ENCODE measurements at places on chromosomes 5 and 9. TPM values are rescaled to one million over a fixed set of nuclear protein-coding genes. Genes with fewer than 3 reads are reported as not detected.

DNA sequence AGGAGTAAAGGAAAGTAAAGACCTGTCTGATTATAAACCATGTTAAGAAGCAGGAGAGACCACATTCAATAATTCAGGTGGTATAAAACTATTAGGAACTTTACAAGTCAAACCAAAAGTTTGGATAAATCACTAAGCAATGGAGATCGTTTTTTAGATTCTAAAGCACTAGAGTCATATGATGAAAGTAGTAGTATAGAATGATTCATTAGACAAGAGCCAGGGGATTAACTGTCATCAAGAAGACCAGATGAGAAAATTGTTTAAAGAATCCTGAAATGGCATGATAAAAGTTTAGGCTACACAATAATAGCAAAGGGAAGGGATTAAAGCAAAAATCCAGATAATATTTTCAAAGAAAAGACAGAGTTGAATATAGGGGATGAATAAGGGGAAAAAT, 12.9 kb upstream of the CARNMT1 start:
- DNase-seq = no peak

DNA sequence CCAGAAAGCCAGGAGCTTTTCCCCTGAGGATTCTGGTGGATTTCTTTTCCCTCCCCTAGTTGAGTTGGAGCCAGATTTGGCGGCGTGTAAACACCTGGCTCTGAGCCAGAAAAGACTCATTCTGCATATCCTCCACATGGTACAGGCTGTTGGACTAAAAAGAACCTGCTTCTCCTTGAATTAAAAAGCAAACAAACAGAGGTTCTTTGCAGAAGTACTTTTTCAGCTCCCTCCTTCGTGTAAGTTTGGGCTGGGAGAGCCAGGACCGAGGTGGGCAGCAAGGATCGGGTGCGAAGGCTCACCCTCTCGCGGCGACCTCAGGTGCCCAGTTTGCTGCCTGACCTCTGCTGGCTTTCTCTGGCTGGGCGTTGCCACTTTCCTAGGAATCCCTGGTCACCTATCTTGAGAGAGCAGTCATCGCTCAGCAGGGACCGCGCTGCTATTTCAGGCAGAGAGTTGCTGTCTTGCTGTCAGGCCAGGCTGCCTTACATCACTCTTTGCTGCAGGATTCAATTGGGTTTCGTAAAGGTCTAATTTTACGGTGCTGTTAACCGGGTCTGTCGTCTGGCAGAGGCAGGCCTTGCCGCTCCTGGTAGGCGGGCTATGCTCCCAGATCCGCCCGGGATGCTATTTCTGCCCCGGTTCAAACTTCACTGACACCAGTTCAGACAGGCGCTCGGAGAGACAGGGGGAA, 3.2 kb downstream of the PAPPA start:
- no peak for DNase-seq

LRRC19 gene
- 16.9 TPM for polyA plus RNA-seq

ZNF354C gene
- polyA plus RNA-seq = 18.2 TPM

DNA sequence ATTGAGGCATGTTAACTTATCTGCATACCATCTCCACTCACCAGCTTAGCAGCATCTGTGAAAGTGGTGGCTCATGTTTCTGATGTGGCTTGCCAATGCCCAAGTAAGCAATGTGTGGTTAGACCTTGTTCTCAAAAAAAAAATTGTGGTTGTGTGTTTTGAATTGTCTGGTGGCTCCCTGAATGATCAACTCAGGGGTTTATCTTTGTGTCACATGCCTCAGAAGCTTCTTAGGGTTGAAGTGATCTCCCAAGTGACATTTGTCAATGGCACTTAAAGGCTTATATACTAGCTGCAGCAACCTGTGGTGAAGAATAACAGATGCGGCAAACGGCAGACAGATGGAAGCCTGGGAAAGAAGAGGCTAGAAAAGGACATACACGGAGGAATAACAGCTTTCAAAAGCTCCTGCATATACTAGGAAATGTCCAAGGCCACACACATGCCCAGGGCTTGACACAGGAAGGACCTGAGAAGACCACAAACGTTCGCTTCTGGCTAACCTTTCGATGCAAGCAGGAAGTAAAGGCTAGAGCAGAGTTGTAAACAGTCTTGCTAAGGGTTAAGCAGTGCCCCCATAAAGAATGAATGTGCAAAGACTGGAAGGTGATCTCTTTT, 42.2 kb upstream of the FSD1L start:
- DNase-seq = no peak

GRCh38 chr9:68869022-68869421, 144.9 kb downstream of the PRKACG start:
- no peak for DNase-seq

DNA sequence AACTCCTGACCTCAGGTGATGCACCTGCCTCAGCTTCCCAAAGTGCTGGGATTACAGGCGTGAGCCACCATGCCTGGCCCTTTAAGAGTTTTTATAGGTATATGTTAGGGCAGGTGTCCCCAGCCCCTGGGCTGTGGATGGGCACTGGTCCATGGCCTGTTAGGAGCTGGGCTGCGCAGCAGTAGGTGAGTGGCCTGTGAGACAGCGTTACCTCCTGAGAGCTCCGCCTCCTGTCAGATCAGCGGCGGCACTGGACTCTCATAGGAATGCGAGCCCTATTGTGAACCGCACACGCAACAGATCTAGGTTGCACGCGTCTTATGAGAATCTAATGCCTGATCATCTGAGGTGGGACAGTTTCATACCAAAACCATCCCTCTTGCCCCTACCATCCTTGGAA, 173.4 kb downstream of the GOLPH3 start:
- no peak for DNase-seq

GRCh38 chr5:34447424-34447823, 208.7 kb upstream of the RAI14 start:
- no peak for DNase-seq

DNA sequence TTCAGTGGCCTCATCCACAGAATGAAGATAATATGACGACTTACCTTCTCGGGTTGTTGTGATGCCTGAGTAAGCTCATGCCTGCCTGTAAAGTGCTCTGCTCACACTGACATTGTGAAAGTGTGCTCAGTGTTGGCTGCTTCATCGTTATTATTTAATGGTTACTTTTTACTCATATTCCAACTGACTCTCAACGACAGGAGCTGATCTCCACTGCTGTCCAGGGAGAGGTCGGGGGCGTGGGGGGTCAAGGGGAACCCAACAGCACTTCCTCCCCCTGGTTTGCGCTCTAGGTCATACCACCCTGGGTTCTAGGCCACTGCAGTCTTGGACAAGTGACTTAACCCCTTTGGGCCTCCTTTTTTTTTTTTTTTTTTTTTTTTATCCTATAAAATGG, 52.9 kb upstream of the ANGPTL2 start:
- DNase-seq = no peak

- DNase-seq = no peak
Observed at GRCh38 chr5:170012622-170013021, 32.3 kb upstream of the INSYN2B start.

GRCh38 chr5:82349652-82350051, 71.5 kb upstream of the RPS23 start:
- no peak for DNase-seq

GRCh38 chr5:39283231-39283818, 64.0 kb upstream of the FYB1 start:
- DNase-seq = peak; percentile 66

DNA sequence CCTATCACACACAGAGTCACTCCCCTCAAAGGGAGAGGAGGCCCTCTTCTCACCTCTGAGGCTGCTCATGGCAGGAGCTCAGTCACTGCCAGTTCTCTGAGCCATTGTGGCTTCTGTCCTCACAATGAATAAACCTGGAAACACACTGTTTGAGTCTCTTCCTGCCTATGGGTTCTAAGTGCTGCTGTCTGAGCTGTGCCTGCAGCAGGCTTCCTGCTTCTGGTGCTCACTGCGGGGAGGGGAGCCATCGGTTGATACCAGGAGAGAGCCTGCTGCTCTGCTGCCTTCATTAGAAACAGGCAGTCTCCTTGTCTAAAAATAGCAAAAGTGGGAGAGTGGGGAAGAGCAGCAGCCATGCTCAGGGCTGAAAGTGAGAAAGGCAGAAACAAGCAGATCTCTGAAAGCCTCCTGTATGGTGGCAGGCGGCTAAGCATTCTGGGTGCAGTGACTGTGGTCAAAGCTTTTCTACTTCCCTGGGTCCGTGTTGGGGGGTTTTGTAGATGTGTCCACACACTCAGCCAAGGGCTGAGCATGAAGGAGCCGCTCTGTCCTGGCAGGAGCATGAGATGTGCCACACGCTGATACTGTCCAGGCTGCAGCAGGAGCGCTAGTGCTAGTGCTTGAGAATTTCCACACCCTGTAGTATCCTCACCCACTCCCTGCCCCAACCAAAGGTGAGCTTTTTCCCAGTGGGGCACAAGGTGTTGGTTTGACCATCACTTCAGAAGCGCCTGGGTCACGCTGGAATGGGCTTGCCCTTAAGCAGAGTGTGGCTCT, 34.2 kb downstream of the PRKACG start:
- DNase-seq = no peak

- DNase-seq = no peak
Observed at GRCh38 chr9:6630502-6631206, 14.9 kb downstream of the GLDC start.

GRCh38 chr5:151662805-151663204, 23.9 kb downstream of the SPARC start:
- no peak for DNase-seq

GRCh38 chr9:89171231-89171630, 7.4 kb downstream of the SHC3 start:
- DNase-seq = no peak

- no peak for DNase-seq
Observed at GRCh38 chr5:128315671-128316070, 222.4 kb downstream of the FBN2 start.

GRCh38 chr5:171493646-171494393, 74.4 kb downstream of the FGF18 start:
- DNase-seq = no peak

DNA sequence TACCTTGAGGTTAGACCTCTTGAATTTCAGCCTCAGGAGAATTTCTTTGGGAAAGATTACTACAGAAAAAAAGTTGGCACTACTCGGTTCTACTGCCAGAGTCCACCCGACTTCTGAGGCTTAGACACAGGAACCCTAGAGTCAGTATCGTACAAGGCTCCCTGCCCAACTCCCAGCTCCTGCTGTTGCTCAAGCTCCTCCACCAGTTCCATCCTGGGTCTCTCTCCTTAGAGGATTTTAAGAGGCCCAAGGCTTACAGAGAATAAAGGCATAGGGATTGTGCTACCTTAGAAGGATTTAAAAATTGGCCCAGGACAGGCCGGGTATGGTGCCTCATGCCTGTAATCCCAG, 29.0 kb upstream of the SSBP2 start:
- DNase-seq = no peak

DNA sequence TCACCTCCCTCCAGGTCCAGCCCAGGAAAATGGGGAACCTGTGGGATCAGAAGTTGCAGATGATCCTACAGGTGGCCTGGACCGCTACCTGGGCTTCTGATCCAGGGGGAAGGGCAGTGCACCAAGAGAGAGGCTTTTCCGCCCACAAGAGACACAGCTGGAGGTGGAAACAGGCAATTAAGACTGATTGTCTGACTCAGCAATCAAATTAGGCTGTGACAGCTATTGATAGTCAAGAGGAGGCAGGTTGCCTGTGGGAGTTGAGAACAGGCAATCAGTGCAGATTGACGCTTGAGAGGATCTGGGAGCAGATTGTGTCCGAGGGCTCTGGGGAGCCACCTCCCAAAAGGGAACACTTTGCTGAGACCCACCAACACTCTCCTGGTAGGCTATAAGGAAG, 71.1 kb upstream of the SLC44A1 start:
- DNase-seq = no peak

- DNase-seq = no peak
Observed at GRCh38 chr9:14352503-14352902, 38.6 kb upstream of the NFIB start.

GRCh38 chr9:91655215-91655614, 231.6 kb upstream of the NFIL3 start:
- no peak for DNase-seq

DNA sequence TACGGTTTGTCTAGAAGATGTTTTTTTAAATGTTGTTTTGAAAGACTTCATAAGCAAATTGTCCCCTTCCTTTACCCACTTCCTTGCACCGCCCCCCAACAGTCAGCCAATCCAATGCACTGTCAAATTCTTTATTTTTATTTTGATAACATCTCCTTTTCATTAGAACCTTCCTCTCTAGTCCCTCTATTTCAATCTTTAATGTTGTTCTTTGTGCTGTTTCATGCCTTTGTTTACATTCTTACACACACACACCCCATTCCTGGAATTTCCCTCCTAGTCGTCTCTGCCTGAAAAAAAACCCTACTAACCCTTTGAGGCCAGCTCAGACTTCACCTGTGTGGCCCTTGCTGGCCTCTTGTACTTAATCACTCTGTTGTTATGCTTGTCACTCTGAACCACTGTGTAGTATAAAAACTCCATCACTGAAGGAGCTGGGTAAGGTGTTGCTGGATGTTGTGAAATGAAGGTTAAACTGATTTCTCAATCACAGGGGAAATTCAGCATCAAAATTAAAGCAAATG, 133.4 kb downstream of the UGCG start:
- no peak for DNase-seq

PTRH1 gene
- polyA plus RNA-seq = 6.6 TPM
